ENCODE measurements at places on chromosomes 4 and X. TPM values are rescaled to one million over a fixed set of nuclear protein-coding genes. Genes with fewer than 3 reads are reported as not detected.

DNA sequence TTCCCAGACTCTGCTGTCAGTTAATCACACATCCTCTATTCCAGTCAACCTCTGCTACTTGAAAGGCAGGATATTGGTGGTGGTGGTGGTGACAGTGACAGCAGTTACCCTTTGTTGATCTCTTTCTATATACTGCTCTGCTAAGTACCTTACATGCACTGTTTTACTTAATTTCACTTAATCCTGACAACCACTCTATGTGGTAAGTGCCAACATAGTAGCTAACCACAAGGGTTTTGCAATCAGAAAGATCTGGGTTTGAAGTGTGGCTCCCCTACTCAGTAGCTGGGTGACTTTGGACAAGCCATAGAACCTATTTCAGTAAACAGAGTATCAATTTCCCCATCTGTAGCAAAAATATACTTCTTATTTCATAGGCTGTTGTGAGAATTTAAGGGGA, 24.2 kb upstream of the F9 start:
- H3K27ac ChIP-seq: no peak overlapping the region
- H3K27me3 ChIP-seq: no peaks in the 10 kb centered on the region
- H3K36me3 ChIP-seq: no peaks in the 10 kb centered on the region
- H3K4me1 ChIP-seq: no peaks in the 10 kb centered on the region
- H3K4me3 ChIP-seq: no peak overlapping the region

The RAP1GDS1 gene
- 42.5 TPM for total RNA-seq

The MAP7D2 gene
- total RNA-seq: 0.10 TPM

The LUZP4 gene
- not detected for total RNA-seq

The KIT gene
- total RNA-seq: 10.8 TPM

The GAGE1 gene
- not detected for total RNA-seq

The TMSB15A gene
- 6.6 TPM for total RNA-seq

The FAT4 gene
- total RNA-seq: 114 TPM

The FRMPD3 gene
- not detected for total RNA-seq

The MAGEA6 gene
- total RNA-seq: not detected

Measured in osteocyte (in vitro differentiated cells).